NCI-H1694 treated with DMSO at 0.1 percent for 48 hours (cell line): ENCODE measurements at places on chromosomes 3 and 15.

- DNase-seq = no peak
Measured at GRCh38 chr3:159548675-159549335, 439.8 kb upstream of the IL12A start.

- no peak for DNase-seq
Measured at GRCh38 chr3:158918008-158918407, 116.2 kb downstream of the MFSD1 start.

DNA sequence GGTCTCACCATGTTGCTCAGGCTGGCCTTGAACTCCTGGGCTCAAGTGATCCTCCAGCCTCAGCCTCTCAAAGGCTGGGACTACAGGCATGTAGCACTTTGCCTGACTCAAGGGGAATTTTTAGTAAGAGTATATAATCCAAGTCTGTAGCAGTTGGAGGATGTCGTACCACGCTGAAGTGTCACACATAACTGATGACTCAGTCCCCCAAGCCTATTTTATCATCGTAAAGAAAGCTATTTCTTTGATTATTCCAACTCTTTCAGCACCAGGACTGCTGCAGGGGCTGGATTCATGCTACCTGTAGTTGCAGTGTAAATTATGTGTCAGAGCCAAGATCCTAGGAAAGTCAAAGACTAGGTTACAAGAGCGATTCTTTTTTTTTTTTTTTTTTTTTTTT, 1.4 kb upstream of the PRKCI start:
- no peak for DNase-seq

DNA sequence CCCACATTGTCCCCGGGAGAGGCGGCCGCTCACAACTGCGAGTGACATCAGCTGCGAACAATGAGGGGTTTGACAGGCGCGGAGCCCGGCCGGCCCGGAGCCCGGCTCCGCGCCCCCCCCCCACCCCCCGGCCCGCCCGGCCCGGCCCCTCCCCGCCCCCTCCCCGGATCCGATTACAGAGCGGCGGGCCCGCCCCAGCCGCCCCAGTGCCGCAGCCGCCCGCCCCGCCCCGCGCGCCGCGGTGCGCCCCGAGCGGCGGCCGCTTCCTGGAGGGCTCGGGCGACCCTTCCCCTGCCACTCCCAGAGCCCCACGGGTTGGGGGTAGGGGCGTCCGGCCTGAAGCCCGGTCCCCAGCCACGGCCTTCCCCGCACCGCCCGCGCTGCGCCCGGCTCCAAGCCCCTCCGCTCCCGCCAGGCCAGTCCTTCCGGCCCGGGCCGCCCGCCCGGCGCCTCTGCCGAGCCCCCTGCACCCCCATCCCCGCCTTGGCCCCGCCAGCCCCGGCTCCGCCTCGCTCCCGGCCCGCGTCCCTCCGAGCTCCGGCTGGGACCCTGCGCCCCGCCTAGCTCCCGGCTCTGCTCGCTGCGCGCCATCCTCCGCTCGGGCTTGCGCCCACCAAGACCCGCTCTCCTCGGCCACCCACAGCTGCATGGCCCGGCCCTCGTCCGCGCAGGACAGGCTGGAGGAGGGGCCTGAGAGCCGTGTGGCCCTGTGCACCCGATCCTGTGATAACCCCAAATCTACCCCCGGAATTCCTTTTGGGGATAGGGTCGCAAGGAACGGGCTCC, at the start of gene PCBP4:
TSS of gene PCBP4 (minus strand) at position 71 of the 786 bp plus-strand sequence. CDS start 6,214 bp downstream, outside the sequence.
- peak; percentile 12 for DNase-seq

DNA sequence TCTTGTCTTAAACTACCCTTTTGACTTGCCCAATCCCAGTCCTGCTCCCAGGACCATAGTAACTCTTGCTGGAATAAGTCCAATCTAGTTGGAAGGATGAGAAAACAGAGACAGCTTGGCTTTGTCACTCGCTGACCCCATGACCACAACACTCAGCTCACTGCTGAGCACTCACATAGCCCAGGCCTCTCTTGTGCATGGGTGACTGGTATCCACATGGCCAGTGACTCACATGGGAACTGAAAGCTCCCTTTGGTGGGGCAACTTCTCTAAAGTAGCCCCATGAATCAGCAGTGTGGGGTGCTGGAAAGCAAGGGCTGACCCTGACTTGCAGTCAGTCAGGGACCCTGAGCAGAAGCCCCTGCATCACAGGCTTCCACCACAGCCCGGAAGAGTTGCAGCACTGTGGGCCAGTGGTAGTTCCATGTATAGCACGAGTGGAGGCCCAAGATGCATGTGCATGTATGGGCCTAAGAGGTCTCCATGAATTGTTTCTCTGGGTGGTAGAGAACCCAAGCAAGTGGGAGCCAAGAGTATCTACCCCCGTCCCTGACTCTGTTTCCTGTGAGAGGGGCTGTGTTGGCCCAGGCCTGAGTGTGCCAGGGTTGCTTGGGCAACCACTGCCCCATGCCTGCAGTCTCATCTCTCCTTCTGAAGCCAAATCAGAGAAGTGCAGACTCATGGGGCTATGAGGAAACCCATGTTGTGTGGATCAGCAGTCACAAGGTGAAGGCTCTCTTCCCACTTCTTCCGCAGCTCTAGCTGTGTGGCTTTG, 62.1 kb upstream of the XCR1 start:
- DNase-seq = no peak

GRCh38 chr3:66836363-66837152, 161.5 kb upstream of the KBTBD8 start:
- no peak for DNase-seq

- no peak for DNase-seq
Measured at GRCh38 chr3:13077431-13078162, 4.4 kb upstream of the IQSEC1 start.
